ENCODE measurements at places on chromosomes 7 and 10.

- DNase-seq: no peak
Measured at GRCh38 chr7:142636751-142637150, 112.5 kb upstream of the PRSS1 start.

DNA sequence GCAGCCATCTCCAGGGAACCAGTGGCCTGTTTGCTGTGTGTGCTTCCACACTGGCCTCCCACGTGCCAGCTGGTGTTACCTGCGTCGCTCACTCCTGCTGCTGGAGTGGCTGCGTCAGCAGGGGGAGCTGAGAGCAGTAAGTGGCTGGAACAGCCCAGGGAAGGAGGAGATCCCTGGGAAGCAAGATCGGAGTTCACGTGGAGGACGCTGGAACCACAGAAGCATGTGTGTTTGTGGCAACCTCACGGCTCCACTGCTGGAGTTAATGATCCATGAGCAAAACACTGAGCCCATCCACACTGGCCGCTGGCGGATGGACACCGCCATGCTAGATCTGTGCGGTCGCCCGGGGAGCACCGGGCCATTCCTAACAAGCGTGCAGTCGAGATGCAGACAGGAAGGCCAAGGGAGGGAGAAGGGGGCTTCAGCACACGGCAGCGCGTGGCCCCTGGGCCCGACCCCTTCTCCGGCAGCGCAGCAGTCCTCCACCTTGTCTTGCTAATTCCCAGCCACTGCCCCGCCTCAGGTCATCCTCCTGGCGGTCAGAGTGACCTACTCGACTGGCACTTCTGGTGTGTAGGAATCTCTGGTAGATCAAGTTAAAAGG is 68.5 kb upstream of the EEPD1 start:
- DNase-seq: no peak

DNA sequence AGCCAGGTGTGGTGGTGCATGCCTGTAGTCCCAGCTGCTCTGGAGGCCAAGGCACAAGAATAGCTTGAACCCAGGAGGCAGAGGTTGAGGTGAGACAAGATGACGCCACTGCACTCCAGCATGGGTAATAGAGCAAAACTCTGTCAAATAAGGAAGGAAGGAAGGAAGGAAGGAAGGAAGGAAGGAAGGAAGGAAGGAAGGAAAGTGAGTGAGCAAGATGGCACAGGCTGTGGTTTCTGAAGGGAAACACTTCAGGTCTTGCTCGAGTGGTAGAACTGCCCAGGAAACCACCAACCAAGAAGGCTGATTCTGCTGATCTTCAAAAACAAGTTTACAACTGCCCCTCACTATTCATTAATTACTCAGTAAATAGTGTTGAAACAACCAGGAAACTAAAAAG is 45.2 kb downstream of the EZH2 start:
- no peak for DNase-seq

- DNase-seq: no peak
Measured at GRCh38 chr7:88357781-88358525, 51.3 kb upstream of the STEAP4 start.

GRCh38 chr10:102118867-102119266 is 1.3 kb downstream of the LDB1 start:
- DNase-seq: no peak

- DNase-seq: no peak
Measured at GRCh38 chr7:81705206-81705605, 64.6 kb downstream of the HGF start.

GRCh38 chr7:21722371-21722770 is 179.5 kb downstream of the DNAH11 start:
- DNase-seq: no peak

DNA sequence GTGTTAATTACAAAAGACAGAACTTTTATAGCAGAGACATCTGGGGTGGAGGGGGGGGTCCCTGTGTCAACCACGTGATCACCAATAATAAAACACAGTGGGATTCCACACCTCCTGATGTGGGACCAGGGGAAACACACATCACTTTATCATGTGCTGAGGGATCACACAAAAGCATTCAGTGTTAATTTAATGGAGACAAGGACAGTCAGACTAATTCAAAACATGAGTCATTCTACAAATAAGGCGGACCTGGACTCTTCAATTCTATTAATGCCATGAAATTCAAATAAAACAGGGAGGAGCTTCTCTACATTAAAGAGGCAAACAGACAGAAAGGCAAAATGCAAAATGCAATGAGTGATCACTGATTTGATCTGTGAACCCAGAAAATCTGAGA is 67.3 kb upstream of the PFKP start:
- DNase-seq: no peak

DNA sequence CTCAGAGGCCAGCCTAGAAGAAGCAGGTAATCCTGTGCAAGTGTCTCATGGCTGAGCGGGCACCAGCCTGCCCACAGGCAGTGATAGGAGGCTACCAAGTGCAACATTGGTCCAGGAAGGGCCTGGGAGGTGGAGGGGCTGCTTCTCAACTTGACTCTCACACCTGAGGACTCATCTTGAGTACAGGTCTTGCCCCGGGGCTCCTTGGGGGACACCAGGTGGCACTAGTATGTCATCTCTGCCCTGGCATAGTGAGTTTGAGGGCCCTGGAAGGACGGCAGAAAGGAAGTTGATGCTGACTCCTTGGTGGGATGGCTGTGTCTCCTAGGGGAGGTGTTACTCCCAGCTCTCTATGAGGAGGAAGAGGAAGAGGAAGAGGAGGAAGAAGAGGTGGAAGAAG is 2.3 kb downstream of the CCDC136 start:
- no peak for DNase-seq

DNA sequence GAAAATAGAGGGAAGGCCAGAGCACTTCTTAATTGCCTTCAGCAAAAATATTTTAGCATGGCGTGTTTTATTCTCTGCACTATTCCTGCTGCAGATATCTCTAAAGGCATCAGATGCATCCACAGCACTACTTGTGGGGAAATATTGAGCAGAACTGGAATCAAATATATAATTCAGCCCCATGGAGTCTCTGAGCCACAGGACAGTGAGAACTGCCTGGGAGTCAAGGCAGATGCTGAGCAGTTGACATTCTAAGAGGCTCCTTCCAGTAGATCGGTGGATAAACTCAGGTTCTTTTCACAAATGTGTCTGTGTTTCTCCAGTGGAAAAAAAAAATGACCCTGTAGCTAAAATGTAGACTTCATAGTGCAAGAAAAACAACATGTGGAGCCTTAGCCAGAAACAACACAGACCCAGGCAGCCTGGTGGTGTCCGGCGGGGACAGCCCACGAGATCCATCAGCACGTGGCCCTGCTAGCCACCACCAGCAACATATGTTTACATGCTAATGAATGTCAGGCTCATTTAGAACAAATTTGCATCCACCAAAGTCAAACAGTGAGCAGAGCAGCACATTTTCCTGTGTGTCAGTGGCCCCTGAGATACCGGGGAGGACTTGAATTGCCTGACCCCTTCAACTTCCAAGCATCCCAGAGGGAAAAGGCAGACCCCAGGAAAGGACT is 123.3 kb upstream of the PFKP start:
- no peak for DNase-seq

DNA sequence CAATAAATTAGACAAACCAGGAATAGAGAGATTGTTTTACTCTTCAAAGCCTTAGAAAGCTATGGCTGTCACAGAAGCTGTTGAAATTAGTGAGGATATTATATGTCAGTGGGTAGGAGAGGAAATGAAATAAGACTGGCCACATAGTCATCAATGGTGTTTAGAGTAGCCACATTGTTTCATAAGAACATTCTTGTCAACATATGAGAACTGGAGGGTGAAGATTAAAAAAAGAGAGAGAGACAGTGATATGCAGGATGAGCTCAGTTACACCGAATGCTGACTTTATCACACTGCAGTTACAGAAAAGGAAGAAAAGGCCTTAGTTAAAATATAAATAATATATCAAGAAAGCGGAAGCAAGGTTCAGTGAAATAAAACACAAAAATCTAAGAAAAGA is 412.0 kb downstream of the CNTNAP2 start:
- DNase-seq: no peak

GRCh38 chr7:69994886-69995542 is 396.7 kb downstream of the AUTS2 start:
- DNase-seq: no peak

DNA sequence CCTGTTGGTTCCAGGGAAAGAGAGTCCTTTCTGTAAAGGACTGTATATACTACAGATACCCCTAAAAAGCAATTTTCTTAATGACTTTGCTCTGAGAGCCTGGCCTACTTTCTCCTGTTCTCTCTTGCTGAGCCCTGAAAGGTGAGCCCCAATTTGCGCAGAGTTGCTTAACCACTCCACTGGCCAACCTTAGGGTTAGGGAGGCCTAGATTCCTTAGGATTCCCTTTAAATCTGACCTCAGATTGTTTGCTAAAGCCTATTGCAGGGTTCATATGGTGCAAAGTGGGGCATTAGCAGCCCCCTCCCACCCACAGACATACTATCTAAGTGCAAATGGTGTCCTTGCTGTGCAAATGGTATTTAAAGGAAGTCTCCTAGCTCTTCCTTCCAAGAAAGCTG is 164.2 kb downstream of the RNLS start:
- DNase-seq: no peak

DNA sequence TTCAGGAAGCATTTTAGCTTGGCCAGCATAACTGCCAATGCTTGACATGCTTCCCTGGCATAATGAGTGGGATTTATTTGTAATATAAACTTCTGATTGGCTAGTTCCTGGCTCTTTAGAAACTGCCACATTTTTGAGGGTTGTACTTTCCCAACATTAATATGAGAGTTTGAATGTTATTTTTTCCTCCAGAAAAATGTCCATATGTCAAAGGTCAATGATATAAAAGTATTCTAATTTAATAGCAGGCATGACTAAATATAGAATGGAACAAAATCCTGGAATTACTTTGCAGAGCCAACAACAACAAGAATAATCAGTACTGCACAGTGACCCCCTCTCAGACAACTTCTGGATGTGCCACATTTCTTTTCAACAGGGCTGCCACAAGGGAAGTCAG is 352.6 kb downstream of the PRPF18 start:
- DNase-seq: no peak

DNA sequence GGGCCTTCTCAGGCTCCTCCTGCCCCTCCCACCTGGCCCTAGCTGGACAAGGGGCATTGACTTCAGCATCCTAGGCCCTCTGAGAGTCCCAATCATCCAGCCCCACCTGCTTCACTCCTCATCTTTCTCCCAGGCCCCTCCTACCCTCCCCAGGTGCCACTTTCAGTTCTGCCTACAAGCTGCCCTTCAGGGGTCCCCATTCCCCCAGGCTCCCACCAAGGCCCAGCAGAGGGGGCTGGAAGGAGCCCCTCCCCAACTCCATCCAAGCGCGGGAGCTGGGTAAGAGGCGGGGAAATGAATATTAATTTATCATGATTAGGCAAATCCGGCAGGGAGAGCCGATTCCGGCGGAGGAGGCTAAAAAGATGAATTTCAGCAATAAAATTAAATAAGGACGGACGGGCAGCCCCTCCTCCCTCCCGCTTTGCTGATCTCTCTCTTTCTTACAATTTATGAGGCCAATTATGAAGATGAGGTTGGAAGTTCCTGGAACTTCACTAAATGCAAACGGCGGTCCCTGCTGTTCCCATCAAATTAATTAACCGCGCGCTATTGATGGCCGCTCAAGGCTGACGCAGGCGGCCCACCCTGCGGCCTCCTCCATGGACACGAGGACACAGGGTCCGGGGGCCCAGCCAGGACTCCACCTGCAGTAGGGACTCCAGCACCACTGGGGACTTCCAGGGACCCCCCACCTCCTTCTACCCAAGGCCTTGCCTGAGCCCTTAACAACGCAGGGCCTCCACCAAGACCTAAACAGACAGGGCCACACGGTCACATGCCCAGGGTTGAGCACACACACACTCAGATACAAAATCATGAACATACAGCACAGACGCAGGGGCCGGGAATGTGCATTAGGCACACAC is 13.9 kb downstream of the POLL start:
- DNase-seq: no peak

DNA sequence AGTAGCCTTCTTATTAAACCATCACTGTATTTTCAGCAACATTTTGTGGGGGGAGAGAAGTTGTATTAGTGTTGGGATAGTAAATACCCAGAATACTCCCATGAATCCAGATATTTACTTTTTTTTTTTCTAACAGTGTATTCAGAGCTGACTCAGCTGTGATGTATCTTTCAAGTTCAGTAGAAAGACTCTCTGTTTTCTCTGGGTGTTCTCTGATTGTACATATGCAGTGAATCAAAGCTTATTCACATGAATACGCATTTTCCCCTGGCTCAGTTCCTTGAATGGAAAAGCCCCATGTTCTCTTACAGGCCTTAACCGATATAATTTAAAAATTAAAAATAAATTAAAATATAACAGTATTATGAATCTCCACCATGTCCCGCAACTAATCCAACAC is 1.3 kb downstream of the TFPI2 start:
- DNase-seq: no peak

DNA sequence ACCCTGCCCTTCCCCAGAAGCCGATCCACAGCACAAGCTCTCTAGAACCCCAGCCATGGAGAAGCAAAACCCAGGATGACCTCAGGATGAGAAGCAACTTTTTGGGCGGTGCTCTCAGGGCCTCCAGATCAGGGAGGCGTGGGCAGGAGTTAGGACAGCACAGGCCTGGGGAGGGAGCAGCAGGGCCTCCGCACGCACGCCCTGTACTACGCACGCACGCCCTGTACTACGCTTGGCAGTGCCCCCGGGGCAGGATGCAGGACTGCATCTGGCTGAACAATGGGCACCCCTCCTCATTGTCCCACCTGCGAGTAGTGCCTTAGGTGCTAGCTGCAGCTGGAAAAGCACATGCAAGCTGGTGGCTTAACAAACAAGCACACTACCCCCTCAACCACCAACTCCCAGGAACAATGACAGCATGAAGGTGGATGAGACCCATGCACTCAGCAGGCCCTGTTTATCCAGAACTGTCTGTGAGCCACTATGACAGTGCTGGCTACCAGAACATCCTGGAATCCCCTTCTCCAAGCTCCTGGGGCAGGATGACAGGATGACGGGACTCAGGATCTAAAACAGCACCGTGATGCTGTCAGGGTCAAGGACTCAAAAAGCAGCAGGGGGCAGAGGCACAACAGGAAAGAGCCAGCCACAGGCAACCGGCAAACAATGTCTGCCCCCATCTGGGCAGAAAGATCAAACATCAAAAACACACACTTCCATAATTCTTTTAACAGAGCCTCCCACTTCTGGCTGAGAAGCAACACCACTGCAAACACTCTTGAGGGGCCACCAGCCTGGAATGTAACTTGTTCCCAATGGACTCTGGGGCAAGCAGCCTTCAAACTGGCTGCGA is 11.8 kb downstream of the PODXL start:
- DNase-seq: no peak
